ENCODE measurements at places on chromosomes 12 and 14. TPM values are rescaled to one million over a fixed set of nuclear protein-coding genes. Genes with fewer than 3 reads are reported as not detected.
A peak's percentile ranks its signal among the peaks of the same experiment; 100 is the strongest.

KCNK10 gene
- total RNA-seq = not detected

GRCh38 chr14:91732859-91733477 is 1.1 kb upstream of the CATSPERB start:
- DNase-seq = no peak

AICDA gene
- not detected for total RNA-seq

DNA sequence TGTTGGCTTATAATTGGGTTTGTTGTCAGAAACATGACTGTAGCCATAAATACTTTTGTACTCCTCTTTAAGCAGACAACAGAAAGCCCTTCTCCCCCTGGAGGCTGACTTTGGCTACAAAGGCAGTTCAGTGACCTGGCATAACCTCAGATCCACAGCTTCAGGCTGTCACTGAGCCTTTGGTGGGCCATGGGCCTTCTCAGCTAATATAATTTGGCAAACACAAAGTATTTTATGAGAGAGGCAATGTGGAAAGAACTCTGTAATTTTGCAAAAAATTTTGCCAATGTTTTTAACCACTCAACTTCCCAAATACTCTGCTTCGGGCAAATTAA is 15.5 kb upstream of the MGP start:
- DNase-seq = no peak

ENDOU gene
- 1.7 TPM for total RNA-seq

DNA sequence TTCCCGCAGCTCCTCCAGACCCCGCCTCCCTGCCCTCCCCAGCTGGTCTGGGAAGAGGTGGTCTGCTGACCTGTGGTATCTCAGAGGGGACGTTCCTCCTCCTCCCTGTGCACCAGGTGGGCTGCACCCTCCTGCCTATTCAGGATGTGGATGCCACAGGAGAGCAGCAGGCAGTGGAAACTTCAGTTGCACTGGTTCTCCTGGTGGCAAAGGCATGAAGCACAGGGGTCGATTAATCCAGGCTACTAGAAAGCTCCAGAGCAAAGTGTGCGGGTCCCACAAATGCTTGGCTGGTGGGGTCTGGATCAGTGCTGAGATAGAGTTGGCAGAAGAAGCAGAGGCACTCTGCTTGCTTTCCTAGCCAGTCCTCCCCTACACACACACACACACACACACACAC is 197.0 kb downstream of the SLC41A2 start:
- DNase-seq = no peak

DNA sequence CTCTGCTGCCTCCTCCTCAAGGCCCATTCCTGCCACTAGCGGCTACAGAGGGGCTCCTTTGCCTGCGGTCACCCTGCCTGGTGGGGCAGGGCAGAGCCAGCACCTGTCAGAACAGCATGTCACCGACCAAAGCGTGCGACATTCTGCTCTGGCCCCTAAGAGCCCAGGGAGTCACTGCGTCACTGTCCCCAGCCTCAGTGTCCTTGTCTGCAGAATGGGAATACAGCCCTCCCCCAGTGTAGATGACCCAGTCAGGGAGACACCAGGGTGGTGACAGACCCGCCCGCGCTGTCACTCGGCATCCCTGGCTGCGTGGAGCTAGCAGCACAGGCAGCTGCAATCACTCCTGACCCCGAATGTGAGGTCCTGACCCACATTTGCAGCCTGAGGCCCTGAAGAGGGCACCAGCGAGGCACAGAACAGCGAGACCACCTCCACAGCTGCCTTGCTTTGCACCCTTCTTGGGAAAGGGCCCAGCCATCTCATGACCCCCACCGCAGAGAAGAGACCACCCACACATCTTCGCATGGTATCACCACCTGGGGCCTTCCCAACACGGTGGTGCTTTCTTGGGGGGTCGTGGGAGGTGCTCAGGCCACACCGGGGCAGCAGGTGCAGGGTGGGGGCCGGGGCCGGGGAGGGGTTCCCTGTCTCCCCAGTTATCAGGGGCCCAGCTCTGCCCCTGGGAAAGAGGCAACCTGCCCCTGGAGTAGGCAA is 2.5 kb downstream of the AHNAK2 start:
- DNase-seq = peak; percentile 71

GRCh38 chr12:104064842-104065427 is 604 bp downstream of the HCFC2 start:
- DNase-seq = no peak

KRT3 gene
- total RNA-seq = not detected

DNA sequence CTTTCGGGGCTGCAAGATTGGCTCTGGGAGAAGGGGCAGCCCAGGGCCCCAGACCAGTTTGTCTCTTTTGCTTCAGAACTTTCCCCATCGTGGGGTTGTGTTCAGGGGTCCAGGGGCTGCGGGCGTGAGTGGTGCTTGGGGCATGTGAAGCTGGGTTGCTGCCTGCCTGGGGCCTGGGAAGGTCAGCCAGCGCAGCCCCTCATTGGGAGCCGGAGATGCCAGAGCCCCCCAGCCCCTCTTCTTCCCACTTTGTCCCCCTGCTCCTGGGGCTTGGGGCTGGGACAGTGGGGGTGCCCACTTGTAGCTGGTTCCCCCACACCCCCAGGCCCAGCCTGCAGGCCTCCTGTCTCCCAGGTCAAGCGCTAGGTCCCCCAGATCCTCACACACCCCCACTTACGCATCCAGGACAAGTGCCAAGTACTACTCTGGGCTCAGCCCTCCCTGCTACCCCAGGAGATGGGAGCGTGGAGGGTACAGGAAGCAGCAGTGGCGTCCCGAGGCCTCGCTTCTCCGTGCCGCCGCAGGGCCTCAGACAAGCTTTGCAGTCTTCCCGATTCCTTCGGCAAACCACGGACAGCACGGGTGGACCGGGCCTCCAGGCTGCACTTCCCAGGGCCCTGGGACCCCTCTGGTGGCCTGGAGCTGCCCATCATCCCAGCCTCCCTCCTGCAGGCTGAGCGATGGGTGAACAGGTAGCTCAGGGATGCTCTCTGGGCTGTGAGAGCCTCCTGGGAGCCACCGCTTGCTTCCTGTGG is 41.5 kb downstream of the PACS2 start:
- DNase-seq = no peak

NANOG gene
- total RNA-seq = 0.56 TPM

KRT78 gene
- not detected for total RNA-seq

GPR132 gene
- 1.8 TPM for total RNA-seq

DNA sequence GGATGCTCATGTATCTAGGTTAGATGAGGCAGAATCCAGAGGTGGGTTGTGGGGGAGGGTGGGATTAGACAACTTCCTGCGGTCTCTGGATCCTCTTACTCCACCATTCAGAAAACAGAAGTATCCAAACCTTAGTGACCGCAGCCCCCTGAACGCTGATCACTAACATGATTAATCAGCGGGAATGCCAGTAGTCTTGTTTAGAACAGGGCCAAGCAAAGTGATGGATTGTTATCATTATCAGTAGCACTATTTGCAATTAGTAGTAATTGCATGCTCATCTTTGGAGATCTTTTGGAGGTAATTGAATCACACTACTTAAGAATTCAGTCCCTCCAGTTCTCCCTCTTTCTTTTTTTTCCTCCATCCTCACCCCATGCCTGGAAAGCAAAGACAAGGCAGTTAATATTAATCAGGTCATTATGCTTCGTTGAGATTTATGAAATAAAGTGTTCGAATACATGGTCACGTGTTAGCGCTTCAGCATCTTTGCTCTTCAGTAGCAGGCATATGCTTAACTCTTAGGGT is 182.8 kb upstream of the NTF3 start:
- no peak for DNase-seq

- DNase-seq = no peak
Measured at GRCh38 chr14:104633276-104634137, 28.9 kb upstream of the TMEM179 start.

OAS1 gene
- 17.3 TPM for total RNA-seq

TOMM20L gene
- total RNA-seq = not detected

FBXO33 gene
- total RNA-seq = 7.8 TPM

DNA sequence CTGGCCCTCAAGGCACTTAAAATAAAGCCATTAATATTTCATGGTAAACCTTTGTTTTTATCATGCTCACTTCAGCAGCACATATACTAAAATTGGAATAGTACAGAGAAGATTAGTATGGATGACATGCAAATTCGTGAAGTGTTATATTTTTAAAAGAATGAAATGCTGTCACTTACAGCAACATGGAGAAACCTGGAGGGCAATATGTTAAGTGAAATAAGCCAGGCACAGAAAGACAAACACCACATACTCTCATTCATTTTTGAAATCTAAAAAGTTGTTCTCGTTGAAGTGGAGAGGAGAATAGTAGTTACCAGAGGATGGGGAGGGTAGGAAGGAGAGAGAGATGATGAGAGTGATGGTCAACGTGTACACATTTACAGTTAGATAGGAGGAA is 45.4 kb upstream of the ATP2B1 start:
- DNase-seq = no peak

TRPV4 gene
- total RNA-seq = 2.0 TPM

DNA sequence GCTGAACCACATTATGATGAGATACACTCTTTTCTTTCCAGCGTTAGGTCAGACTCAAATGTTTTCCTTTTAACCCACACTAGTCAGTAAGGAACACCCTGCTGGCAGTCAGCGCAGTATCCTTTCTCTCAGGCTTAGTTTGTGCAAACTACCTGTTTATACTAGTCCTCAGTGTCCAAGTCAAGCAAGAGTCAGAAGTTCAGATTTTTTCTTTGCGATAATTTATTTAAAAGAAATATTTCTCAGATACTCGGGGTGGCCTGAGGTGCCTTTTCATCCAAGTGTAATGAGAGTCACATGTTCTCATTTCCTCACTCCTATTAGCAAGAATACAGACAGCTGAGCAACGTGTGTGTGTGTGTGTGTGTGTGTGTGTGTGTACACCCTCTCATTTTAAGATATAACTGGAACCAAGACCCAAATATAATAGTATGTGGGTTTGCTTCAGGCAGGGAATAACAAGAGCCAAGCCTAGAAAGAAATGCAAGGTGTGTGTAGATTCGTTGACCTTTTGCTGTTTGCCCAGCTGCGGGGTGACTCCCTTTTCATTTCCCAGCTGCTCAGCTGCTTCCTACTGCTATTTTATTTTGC is 182.7 kb downstream of the KICS2 start:
- no peak for DNase-seq

DNA sequence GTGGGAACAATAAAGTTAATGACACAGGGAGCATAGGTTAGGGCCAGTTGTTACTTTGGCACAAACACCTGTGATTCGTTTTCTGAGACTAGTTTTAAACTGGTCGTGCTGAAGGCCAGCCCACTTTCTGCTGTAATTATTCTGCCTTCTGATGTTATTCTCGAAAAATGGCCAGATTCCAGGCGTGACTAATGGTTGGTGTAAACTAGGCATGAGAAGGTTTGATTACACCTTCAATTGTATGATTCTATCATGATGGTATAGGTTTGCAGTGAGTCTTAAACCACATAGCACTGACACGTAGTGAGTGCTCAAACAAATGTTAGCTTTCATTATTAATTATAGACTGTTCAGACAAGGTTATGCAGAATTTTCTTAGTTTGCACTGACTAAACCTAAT is 39.0 kb downstream of the CKB start:
- DNase-seq = no peak

- DNase-seq = no peak
Measured at GRCh38 chr12:18899678-18900317, 161.9 kb downstream of the CAPZA3 start.

NYNRIN gene
- 13.1 TPM for total RNA-seq

GRCh38 chr12:111436811-111437210 is 31.1 kb downstream of the SH2B3 start:
- no peak for DNase-seq

- no peak for DNase-seq
Measured at GRCh38 chr12:128387811-128388422, 120.9 kb downstream of the TMEM132C start.

GRCh38 chr12:2401040-2401439 is 348.3 kb downstream of the CACNA1C start:
- DNase-seq = no peak

- peak; percentile 30 for DNase-seq
Measured at GRCh38 chr12:4293299-4293965, 19.9 kb downstream of the CCND2 start.

- DNase-seq = no peak
Measured at GRCh38 chr14:39827901-39828655, 395.8 kb upstream of the FBXO33 start.

DNA sequence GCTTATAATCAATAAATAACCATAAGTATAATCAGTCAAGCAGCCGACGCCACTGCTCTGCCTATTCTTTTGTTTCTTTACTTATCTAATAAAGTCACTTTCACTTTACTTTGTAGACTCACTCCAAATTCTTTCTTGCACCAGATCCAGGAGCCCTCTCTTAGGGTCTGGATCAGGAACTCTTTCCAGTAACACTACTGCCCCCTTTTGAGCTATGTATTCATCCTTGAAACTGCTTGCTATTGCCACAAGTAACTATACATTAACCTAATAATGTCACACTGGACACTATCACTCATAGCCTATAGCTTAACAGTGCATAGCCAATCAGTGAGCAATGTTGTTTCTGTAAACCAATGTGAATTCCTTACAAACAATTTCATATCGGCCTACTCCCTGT is 2.8 kb upstream of the NID2 start:
- no peak for DNase-seq

DNA sequence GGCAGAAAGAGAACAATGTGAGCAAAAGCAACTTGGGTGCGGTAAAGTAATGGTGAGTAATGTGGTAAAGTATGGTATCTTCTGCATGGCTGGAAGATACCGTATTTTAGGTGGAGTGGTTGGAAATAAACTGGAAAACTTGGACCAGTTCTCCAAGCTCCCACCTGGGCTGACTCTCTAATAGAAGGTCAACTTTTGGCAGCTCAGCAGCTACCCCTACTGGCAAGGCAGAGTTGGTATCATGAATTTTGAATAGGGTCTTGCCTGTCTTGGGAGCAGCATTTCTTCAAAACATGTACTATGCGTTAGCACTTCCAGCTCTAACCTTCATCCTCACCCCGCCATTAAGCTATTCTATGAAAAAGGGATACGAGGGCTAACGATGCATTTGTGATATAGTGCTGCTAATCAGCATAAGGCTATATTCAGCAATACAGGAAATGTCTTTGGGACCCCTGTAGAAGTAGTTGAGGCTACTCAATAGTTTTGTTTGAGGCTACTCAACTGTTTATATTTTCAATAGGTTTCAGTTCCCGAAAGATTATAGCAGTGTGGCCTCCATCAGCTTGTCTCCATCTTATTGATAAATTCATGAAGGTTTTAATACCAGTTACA is 276.3 kb upstream of the FAR2 start:
- no peak for DNase-seq

- no peak for DNase-seq
Measured at GRCh38 chr14:68656452-68656851, 136.4 kb downstream of the ZFP36L1 start.

- no peak for DNase-seq
Measured at GRCh38 chr12:2463719-2464118, 331.1 kb upstream of the FKBP4 start.

- no peak for DNase-seq
Measured at GRCh38 chr12:65204886-65205525, 35.6 kb downstream of the LEMD3 start.

CEP128 gene
- total RNA-seq = 12.5 TPM

GRCh38 chr12:116043659-116044535 is 233.6 kb downstream of the MED13L start:
- no peak for DNase-seq

- no peak for DNase-seq
Measured at GRCh38 chr12:82959821-82960220, 273.1 kb downstream of the TMTC2 start.

GRCh38 chr14:52352061-52352491 is 38.0 kb downstream of the PTGER2 start:
- no peak for DNase-seq

GPRC5D gene
- not detected for total RNA-seq

- no peak for DNase-seq
Measured at GRCh38 chr12:87671757-87672156, 357.4 kb downstream of the C12orf50 start.

- no peak for DNase-seq
Measured at GRCh38 chr12:105228966-105229365, 7.0 kb downstream of the APPL2 start.
